ENCODE measurements at places on chromosomes 16 and 17.
A peak's percentile ranks its signal among the peaks of the same experiment; 100 is the strongest.

GRCh38 chr16:81581107-81581506 lies 136.5 kb downstream of the CMIP start:
- DNase-seq, result no peak

GRCh38 chr17:37829592-37830123 lies 84.8 kb upstream of the HNF1B start:
- no peak for DNase-seq

DNA sequence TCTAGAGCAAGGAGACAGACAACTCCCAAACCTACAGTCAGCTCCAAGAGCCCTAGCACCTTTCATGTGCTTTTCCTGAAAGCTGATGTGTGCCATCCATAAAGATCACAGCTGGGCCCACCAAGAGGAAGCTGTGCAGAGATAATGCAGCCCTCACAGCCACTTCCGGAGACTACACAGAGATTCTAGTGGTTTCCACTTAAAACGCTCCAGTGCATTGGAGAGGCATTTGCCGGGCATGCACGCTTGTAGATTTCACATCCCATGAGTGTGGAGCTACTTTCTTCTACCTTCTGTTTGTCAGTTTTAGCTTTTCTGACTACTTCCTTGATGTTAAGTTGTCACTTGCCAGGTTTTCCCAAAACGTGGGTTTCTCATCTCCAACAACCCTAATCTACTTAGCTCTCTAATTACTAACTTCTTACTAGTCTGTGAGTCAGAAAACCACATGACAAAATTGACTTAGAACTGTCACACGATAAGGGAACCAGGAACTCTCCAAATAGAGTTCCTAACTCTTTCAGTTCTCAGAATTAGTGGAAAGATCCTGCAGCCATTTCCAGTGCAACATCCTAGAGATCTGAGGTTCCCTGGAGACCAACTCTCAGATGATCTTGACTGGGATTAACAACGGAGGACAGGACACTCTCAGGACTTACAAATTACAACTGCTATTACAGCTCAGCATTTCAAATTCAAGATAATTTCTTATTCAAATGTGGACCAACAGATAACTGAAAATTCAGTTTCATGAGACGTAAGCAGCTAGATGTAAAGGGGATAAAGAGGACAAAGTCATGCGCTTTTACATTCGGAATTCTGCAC lies 28.6 kb downstream of the PMP22 start:
- DNase-seq, result no peak

GRCh38 chr17:7676533-7676932 lies 10.8 kb downstream of the TP53 start:
- DNase-seq, result no peak

GRCh38 chr16:53622315-53622714 lies 81.3 kb downstream of the RPGRIP1L start:
- no peak for DNase-seq

- peak; percentile 18 for DNase-seq
These were observed 358.1 kb downstream of the ZFHX3 start for GRCh38 chr16:72689851-72690250.

DNA sequence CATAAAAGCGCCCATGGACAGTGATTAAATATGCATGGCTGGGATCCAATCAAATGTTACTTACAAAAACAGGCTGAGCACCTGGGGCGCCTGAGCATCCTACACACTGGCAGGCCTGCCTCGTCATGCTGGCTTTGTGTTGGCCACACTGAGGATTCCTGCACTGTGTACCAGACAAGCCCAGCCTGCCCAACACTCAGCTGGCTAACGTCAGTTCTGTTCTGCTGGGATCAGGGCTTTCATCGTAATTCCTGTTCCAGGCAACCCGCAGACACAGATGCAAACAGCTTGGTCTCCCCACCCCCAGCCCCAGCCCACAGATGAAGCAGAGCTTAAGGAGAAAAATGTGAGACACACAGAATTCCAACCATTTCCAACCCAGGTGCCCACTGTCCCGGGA lies 30.7 kb downstream of the PIMREG start:
- no peak for DNase-seq

- DNase-seq, result no peak
These were observed 171.6 kb upstream of the TNRC6C start for GRCh38 chr17:77786740-77787505.

GRCh38 chr17:38354466-38354865 lies 2.8 kb downstream of the SOCS7 start:
- DNase-seq, result no peak

GRCh38 chr16:81939164-81940056 lies 71.9 kb downstream of the SDR42E1 start:
- DNase-seq, result no peak

GRCh38 chr16:85767531-85767930 lies 16.6 kb upstream of the C16orf74 start:
- DNase-seq, result peak; percentile 95

GRCh38 chr17:16515933-16516332 lies 23.9 kb upstream of the LRRC75A start:
- no peak for DNase-seq

DNA sequence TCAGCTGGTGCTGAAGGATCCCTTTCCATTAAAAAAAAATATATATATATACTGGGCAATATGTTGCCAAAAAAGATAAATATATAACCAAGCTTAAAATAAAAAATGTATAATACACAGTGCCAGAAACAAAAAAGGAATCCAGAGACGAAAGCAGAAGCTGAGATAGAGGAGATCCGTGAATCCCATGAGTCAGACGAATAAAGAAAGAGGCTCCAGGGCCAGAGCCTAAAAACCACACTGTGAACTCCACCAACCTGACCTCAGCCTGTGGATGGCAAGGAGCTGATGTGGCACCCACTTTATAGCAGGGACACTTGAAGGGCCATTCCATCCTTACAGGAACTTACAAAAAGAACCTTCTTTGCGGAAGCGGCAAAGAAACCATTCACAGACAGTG lies 34.8 kb downstream of the PITPNM3 start:
- no peak for DNase-seq

- peak; percentile 44 for DNase-seq
These were observed 26.6 kb downstream of the MRC2 start for GRCh38 chr17:62653826-62654761.

- no peak for DNase-seq
These were observed 16.3 kb downstream of the MAPT start for GRCh38 chr17:45910667-45911066.

DNA sequence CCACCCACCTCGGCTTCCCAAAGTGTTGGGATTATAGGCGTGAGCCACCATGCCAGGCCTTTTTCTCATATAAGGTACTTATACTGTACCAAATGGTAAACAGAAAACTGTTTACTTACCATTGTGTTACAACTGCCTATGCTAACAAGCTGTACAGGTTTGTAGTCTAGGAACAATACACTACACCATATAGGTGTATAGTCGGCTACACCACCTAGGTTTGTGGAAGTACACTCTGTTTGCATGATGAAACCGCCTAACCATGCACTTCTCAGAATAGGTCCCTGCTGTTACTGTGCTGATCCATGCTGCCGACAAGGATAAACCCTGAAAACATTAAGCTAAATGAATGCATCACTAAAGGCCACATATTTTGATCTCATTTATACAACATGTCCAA lies 18.9 kb downstream of the DNAJA2 start:
- DNase-seq, result no peak

DNA sequence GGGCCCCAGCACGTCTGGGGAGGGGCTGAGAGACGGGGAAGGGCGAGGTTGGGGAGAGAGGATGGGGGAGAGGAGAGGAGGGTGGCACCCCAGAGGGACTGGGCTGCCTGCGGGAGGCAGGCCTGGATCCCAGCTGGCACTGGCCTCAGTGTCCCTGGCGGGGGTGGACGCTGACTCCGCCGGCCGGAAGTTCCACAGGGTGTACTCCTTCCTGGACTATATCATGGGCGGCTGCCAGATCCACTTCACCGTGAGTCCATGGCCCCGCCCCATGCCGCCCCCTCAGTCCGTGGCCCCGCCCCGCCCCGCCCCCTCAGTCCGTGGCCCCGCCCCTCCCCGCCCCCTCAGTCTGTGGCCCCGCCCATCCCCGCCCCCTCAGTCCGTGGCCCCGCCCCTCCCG lies 11.3 kb downstream of the CPNE7 start:
- DNase-seq, result no peak

DNA sequence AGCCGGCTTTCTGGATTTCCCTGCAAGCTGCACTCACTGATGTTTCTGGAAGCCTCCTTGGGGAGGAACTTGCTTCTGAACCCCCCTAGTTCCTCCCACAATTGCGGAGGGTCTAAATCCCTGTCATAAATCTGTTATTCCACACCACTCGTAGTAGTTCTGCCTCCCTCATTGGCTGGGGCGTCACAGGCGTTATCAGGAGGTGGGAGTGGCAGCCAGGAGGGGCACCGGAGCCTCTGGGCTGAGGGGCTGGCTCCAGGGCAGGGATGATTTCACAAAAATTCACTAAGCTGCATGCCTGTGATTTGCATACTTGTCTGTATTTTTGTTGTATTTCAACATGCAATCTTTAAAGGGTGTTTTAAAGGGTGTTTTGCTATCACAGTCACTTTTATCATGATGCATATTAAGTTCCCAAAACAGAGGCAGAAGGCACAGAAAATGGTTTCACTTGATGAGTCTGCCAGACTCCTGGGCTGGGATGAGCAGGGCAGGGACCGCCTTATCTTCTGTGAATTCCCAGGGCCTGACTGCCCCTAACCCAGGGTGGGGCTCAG lies 176.2 kb upstream of the FOXF1 start:
- DNase-seq, result no peak

GRCh38 chr17:58193641-58194255 lies 1.2 kb downstream of the EPX start:
- DNase-seq, result no peak

DNA sequence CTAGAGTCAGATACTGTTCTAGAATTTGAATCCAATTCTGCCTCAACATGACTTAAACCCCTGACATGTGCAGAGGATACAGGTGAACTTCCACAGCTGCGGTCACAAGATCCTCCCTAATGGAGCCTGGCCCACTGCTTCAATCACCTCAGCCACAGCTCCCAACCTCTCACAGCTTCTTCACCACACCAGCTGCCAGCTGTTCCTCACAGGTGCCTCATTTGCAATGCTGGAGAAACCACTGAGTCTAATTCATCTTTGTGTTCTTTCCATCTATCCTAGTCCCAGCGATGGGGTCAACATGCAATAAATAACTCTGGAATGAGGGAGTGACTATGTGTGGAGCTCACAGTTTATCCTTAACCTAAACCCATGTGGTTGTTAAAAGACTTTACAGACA lies 72.0 kb upstream of the MAF start:
- no peak for DNase-seq

- DNase-seq, result peak; percentile 43
These were observed 1.1 kb upstream of the PRPSAP1 start for GRCh38 chr17:76354747-76355310.

- DNase-seq, result no peak
These were observed 3.5 kb downstream of the ACBD4 start for GRCh38 chr17:45138911-45139532.

DNA sequence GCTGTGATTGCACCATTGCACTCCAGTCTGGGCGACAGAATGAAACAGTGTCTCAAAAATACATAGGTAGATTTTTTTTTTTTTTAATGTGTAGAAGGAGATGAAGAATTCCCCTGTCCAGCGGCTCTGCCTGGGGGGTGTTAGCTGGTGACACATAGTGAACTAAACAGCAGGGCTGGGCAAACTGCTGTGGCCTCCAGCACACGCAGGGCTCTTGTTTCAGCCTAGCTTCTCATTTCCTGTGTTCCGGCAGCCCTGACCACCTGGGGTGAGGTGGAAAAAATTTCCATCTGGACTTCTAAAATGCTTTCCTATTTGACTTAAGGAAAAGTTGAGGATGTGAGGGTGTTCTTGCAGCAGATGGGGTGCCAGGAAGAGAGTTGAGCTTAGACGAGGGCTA lies 33.3 kb upstream of the RGS9 start:
- peak; percentile 57 for DNase-seq

GRCh38 chr16:15993946-15994665 lies 44.7 kb downstream of the ABCC1 start:
- DNase-seq, result peak; percentile 83

GRCh38 chr17:10130677-10131076 lies 67.7 kb downstream of the GAS7 start:
- no peak for DNase-seq

DNA sequence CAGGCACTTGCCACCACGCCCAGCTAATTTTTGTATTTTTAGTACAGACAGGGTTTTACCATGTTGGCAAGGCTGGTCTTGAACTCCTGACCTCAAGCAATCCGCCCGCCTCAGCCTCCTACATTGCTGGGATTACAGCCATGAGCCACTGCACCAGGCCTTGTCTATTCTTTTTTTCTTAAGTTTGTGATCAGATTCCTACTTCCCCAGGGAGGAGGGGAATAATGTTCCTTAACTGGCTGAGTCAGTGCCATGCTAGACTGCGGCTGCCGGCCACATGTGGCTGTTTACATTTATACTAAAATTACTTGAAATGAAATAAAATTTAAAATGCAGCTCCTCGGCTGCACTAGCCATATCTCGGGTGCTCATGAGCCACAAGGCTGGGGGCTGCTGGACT lies 27.8 kb upstream of the USP36 start:
- peak; percentile 82 for DNase-seq

DNA sequence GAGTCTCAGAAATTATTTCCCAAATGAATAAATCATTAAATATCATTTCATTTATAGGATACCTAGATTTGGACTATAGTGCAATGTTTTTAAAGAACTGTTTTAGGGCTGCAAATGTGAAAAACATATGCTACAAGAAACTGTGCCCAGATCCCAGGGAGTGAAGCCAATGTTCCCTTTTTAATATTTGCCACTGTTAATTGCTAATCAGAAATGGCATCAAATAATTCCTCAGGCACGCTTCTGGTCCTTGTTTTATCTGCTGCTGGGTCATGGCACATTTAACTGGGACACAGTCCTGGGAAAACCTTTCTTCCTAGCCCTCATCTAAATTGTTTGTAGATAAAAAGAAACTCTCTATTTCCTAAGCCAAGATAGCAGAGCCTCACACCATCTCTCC lies 79.3 kb upstream of the CNTNAP4 start:
- DNase-seq, result no peak

- DNase-seq, result peak; percentile 47
These were observed 18.7 kb upstream of the BEAN1 start for GRCh38 chr16:66408163-66409048.

- no peak for DNase-seq
These were observed 515 bp downstream of the SUMO2 start for GRCh38 chr17:75182319-75182568.

- peak; percentile 77 for DNase-seq
These were observed at the start of gene NOG for GRCh38 chr17:56593646-56594319. Gene NOG, plus strand, starts transcription at chr17:56593699. Its CDS starts 525 bp downstream, at chr17:56594224.

GRCh38 chr17:263773-264172 lies 82.3 kb upstream of the DOC2B start:
- DNase-seq, result no peak

All from fibroblast of skin of back (primary cell).